H1 (cell line): ENCODE measurements at places on chromosomes 6 and 20.

GRCh38 chr6:30884521-30885480 lies 482 bp downstream of the DDR1 start:
- DNase-seq, result peak; percentile 65

DNA sequence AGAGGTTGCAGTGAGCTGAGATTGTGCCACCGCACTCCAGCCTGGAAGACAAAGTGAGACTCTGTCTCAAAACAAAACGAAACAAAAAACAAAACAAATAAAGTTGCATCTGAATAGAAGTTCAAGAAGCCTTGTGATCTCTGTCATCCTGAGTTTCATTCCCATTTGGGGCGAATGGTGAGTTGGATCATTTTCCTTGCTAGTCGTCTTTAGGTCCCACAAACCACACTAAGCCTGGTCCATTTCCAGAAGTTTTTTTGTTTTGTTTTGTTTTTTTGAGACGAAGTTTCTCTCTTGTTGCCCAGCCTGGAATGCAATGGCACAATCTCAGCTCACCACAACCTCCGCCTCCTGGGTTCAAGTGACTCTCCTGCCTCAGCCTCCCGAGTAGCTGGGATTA lies 33.8 kb downstream of the ZNF217 start:
- no peak for DNase-seq

GRCh38 chr20:504632-505075 lies 38.9 kb downstream of the CSNK2A1 start:
- no peak for DNase-seq

DNA sequence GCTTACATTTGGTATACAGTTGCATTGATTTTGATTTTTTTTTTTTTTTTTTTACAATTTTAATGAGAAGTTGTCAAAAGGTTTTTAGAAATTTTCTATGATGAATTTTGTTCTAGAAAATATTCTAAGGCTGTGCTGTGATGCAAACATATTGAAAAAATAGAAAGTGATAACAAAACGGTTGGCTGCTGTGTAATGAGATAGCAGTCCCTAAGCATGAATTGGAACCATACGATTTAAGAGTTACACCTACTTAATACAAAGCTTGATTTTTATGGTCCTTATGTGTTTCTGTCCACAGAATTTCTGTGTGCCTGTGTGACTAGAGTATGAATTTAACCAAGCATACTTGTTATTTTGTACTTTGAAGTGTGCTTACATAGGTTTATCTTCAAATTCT lies 12.1 kb downstream of the HIVEP1 start:
- DNase-seq, result no peak

- no peak for DNase-seq
Observed at GRCh38 chr6:10613077-10613476, 81.3 kb downstream of the C6orf52 start.

- no peak for DNase-seq
Observed at GRCh38 chr20:6726761-6727160, 40.7 kb upstream of the BMP2 start.

GRCh38 chr6:1143655-1144054 lies 168.2 kb upstream of the FOXQ1 start:
- DNase-seq, result no peak

DNA sequence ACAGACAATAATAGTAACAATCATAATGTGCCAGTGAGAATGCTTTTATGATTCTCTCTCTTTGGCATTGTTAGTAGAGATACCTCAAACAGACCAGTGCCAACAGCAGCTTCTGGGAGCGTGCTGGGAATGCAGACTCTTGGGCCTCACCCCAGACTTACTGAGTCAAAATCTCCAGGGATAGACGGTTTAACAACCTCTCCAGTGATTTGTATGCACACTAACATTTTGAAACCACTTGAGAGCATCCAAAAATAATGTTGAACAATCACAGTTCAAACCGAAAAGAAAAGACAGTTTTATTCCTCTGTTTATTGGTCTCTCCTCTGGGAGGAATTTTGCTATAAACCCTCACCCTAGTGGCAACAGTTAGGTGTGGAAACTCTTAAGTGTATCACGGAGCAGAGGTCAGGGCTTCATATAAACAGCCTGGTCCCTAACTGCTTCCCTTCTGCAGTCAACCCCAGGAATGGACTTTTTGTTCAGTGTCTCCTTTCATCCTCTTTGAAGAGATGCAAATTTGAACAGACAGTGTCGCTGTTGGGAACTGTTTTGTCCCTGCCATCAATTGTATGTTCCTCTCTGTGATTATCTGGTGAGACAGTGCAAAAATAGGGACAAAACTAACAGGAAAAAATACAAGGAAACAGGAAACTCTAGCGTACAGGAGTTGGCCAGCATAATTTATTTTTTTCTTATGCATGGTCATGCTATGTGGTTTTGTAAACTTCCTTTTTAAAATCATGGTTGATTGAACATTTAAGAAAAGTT lies 162.4 kb upstream of the BTBD3 start:
- DNase-seq, result no peak

- DNase-seq, result no peak
Observed at GRCh38 chr6:134029495-134030455, 22.6 kb downstream of the SLC2A12 start.

DNA sequence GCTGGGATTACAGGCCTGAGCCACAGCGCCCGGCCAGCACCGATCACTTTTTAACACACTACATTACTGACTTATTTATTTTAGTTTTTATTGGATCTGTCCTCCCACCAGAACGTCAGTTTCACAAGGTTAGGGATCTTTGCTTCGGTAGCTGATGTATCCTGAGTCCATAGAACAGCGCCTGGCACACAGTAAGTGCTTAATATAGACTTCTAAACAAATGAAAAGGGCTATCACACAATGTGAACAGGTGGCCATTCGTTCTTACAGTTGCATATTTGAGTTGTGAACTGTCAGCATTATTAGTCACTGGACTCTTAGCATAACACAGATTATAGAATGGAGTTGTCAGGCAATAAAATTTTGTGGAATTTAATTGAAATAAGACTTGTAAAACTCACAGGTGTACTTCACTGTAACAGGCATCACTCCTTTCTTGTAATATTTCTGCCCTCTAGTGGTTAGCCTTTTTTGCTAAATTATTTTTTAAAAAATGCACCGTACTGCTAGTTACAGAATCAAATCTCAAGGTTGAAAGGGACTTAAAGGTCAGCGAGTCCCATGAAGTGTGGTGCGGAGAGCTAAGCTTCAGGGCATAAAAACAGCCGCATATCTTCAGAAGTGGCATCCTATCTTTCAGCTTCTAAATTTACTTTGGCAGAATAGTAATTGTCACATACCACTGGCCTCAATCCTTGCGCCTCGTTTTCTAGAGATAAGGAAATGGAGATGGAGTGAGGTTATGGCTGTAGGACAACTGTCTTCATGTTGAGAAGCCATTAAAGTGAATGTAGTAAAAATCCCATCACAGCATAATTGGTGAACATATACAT lies 3.4 kb upstream of the TBC1D7 start:
- DNase-seq, result no peak

- DNase-seq, result no peak
Observed at GRCh38 chr6:34695729-34696188, 808 bp downstream of the ILRUN start.

DNA sequence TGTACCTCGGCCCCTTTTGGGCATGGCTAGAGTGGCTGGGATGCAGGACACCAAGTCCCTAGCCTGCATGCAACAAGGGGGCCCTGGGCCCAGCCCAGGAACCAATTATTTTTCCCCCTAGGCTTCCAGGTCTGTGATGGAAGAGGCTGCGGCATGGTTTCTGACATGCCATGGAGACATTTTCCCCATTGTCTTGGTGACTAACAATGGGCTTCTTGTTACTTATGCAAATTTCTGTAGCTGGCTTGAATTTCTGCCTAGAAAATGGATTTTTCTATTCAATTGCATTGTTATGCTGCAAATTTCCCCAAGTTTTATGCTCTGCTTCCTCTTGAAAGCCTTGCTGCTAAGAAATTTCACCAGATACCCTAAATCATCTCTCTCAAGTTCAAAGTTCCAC lies 1269.6 kb upstream of the CITED2 start:
- DNase-seq, result no peak

DNA sequence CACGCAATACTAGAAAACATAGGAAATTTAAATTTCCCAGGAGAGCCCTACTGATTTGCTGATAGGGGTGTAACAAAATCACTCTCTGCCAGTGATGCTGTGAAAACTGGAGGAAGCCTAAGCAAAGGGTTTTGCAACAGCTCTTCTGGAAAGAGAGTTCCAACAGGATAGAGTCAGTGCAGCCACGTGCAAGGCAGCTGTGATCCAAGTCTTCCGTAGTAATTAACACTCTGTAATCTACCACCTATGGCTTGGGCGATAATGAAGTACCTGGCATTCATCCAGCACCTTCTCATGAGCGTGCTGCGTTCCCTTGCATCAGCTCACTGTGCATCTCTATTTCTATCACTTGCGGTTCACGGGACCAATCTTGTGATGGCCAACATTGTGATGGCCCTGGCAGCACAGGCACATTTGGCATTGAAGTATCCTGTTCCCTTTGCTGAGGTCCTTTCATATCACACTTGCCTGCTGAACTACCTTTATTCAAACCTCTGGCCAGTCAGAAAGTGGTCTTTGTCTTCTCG lies 48.2 kb downstream of the IRF4 start:
- no peak for DNase-seq

DNA sequence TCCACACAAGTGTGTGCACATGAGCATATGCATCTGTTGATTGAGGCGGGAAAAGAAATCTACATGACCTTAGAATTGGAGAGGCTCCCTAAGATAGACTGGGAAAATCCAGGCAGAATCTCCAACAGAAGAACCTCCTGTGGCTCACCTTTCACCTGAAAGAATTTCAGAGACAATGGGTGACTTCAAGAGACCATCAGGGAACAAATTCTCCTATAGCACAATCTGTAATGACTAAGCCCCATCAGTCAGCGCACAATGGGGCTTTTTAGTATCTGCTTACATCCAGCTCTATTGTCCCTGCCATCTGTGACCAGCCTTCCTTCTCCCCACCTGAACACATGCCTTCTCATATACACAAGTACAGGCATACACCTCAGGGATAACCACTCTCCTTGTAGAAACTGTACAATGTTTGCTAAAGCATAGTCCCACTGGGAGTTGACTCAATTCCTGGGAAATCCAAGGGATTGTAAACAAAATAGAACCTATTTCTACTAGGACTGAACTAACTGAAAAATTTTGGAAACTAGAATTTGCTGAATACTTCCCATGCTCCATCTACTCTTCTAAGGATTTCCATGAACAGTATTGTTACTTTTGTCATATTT lies 150.8 kb upstream of the STXBP5 start:
- DNase-seq, result peak; percentile 34

DNA sequence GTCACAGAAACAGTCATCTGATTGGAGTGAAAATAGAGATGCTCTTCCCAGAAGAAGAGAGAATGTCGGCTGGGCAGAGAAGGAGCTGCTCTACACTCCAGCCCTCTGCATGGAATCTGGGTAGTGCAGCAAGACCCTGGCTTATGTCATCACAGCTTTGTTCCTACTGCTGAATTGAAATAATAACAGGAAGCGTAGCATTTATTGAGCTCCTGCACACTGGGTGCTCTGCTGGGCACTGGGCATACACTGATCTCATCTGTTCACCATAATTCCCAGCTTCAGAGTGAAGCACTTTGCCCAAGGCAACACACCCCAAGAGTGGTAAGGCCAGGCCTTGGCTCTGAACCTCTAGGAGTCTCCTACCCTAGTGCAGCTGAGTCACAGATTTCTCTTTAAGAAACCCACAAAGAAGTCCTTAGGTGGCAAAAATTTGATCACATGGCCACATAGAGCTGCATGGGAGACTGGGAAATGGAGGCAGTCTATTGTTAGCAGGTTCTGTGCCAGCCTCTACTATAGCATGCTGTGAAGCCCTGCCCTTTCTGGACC lies 3.9 kb upstream of the SDCBP2 start:
- no peak for DNase-seq

DNA sequence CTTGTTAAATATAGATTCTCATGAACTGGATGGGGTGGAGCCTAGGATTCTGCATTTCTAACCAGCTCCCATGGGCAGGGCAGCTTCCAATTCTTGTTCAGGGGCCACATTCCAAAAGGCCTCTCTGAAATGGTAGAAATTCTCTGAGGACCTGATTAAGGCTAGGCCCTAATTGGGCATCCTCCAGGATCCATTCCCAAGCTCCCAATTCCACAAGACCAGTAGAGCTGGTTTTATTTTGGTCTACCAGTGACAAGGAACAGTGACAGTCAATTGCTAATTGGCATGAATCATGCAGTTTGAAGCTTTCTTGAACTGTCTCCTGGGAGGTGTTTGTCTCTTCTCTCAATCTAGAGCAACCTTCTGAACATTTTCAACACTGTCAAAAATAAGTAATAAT lies 3.0 kb downstream of the THBD start:
- no peak for DNase-seq

DNA sequence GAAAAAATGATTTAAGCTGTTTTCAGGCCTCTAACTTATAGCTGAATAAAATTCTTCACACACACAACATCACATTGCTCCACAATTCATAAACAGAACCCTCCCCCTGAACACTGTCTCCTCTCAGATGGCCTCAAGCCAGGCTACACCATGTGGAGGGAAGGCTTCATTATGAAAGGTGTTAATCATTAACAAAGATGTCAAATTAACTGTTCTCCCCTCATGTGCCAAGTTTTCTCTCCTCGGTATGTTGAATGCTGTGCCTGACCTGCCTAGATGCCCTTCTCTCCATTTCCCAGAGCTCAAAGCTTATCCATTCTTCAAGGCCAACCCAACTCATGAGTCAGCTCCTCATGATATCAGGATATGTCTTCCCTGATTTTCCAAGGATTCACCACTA lies 210.4 kb downstream of the GMDS start:
- no peak for DNase-seq

- no peak for DNase-seq
Observed at GRCh38 chr6:152054441-152054840, 247.0 kb downstream of the ESR1 start.

DNA sequence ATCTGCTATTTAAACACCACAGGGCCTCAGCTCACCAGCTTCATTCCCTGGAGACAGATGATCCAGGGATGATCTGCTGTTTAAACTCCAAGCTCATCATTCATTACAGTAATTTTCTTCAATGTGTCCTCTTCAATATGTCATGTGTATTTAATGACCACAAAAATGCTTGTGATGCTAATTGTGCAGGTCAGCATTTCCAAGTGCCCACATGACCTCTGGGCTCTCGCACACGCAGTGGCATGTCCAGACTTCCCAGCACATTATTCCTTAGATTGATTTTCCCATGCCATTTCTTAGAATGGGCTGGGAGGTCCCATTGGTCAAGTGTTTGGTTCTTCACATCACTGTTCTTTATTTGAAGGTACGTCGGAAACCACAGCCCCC lies 434.4 kb downstream of the HAO1 start:
- no peak for DNase-seq

GRCh38 chr6:169906004-169906687 lies 154.7 kb downstream of the ERMARD start:
- DNase-seq, result no peak

- no peak for DNase-seq
Observed at GRCh38 chr20:47985092-47985850, 200.0 kb upstream of the SULF2 start.

DNA sequence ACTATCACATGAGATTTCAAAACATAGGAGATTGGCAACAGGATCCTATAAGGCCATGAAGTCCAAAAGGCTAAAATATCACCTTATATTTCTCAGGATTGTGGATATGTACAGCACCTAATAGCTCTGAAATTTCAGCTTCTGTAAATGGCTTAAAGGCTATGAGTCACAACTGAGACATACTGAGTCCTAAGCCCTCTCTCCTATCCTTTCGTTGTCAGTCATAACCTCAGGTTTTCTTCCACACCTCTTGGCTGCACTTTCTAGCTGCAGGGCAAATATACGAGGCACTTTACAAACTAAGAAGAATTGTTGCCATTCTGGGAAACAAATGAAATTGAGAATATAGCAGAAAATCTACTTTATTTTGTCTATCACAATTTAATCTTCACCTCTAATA lies 969.9 kb upstream of the EPHA7 start:
- no peak for DNase-seq

GRCh38 chr20:20005342-20005741 lies 11.8 kb upstream of the NAA20 start:
- DNase-seq, result no peak
